Natural killer cell (primary cell): ENCODE measurements at places on chromosomes 6 and 20. TPM values are rescaled to one million over a fixed set of nuclear protein-coding genes. Genes with fewer than 3 reads are reported as not detected.

RNF217 gene
- total RNA-seq, result 9.5 TPM

ZNF343 gene
- 8.6 TPM for total RNA-seq

MAS1 gene
- not detected for total RNA-seq

RBM24 gene
- not detected for total RNA-seq

TBX18 gene
- total RNA-seq, result not detected

TMC2 gene
- 0.94 TPM for total RNA-seq

EYS gene
- total RNA-seq, result not detected

ANGPT4 gene
- not detected for total RNA-seq

TMEM74B gene
- total RNA-seq, result 0.35 TPM

UST gene
- total RNA-seq, result 6.3 TPM

NANP gene
- 3.1 TPM for total RNA-seq

KIF25 gene
- not detected for total RNA-seq

MCCD1 gene
- total RNA-seq, result not detected

TRIM31 gene
- not detected for total RNA-seq

LPA gene
- total RNA-seq, result not detected

HRH3 gene
- not detected for total RNA-seq

INSM1 gene
- not detected for total RNA-seq

THBD gene
- total RNA-seq, result 2.1 TPM

KAT14 gene
- total RNA-seq, result 10.9 TPM

ABT1 gene
- total RNA-seq, result 30.7 TPM

LY6G6F gene
- total RNA-seq, result 1.4 TPM

CNBD2 gene
- 17.2 TPM for total RNA-seq

ATP6V1G2 gene
- 2.1 TPM for total RNA-seq

MACROD2 gene
- total RNA-seq, result 0.19 TPM

EEF1A2 gene
- 0.14 TPM for total RNA-seq

MAPK14 gene
- total RNA-seq, result 106 TPM

POU5F1 gene
- not detected for total RNA-seq

ZNF334 gene
- 0.43 TPM for total RNA-seq

MARCKS gene
- 2.1 TPM for total RNA-seq

SNAP91 gene
- total RNA-seq, result not detected

BTN1A1 gene
- total RNA-seq, result not detected

NKAIN2 gene
- 0.45 TPM for total RNA-seq

CTSZ gene
- total RNA-seq, result 42.3 TPM

ADGRF5 gene
- not detected for total RNA-seq

BTNL2 gene
- not detected for total RNA-seq

IL20RA gene
- not detected for total RNA-seq

TMEM244 gene
- not detected for total RNA-seq

HLA-DOA gene
- total RNA-seq, result 1.2 TPM

CCND3 gene
- 438 TPM for total RNA-seq

BACH2 gene
- total RNA-seq, result 32.7 TPM

PRRT1 gene
- 0.63 TPM for total RNA-seq

SIM1 gene
- not detected for total RNA-seq

CFAP61 gene
- total RNA-seq, result 1.3 TPM

CLIC5 gene
- 0.52 TPM for total RNA-seq

CCN5 gene
- total RNA-seq, result not detected

TFAP2B gene
- total RNA-seq, result not detected

MAVS gene
- 26.4 TPM for total RNA-seq

SLC17A1 gene
- 0.27 TPM for total RNA-seq

CCM2L gene
- not detected for total RNA-seq
